NCI-H1436 (cell line): ENCODE measurements at places on chromosomes 1 and 21.

GRCh38 chr1:213602796-213603486, 384.8 kb upstream of the PROX1 start:
- no peak for DNase-seq

- DNase-seq = no peak
Measured at GRCh38 chr1:188402986-188403385, 1574.2 kb downstream of the PLA2G4A start.

DNA sequence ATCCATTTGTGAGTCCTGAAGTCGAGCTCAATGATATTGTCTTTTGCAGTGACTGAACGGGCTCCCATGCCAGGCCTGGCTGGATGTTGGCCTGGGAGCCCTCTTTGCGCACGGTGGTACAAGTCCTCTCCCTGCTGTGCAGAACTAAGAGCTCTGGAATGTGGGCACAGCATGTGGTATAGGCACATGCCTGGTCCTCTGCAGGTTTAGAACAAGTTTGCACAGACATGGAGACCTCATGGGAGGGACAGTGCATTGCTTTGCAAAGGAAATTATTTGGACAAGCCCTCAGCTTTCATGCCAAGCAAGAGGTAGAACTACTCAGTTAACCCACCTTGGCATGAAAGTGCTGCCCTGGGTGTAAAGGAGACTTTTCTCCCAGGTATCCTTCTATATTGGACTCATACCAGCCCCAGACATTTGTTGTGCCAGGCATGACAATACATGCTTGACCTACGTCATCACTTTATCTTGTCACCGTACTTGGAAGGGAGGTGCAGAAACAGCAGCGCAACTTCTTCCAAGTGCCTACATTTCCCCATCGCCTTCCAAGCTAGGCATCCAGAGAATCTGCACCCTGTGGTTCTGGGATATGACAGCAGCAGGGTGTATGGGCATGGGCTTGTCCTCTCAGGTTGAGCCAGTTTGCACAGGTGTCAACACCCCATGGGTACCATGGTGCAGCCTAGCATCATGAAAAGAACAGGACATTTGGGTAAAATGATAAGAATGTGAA, 37.6 kb upstream of the MRPS6 start:
- no peak for DNase-seq

GRCh38 chr1:199010933-199011332, 372.1 kb downstream of the PTPRC start:
- DNase-seq = no peak

DNA sequence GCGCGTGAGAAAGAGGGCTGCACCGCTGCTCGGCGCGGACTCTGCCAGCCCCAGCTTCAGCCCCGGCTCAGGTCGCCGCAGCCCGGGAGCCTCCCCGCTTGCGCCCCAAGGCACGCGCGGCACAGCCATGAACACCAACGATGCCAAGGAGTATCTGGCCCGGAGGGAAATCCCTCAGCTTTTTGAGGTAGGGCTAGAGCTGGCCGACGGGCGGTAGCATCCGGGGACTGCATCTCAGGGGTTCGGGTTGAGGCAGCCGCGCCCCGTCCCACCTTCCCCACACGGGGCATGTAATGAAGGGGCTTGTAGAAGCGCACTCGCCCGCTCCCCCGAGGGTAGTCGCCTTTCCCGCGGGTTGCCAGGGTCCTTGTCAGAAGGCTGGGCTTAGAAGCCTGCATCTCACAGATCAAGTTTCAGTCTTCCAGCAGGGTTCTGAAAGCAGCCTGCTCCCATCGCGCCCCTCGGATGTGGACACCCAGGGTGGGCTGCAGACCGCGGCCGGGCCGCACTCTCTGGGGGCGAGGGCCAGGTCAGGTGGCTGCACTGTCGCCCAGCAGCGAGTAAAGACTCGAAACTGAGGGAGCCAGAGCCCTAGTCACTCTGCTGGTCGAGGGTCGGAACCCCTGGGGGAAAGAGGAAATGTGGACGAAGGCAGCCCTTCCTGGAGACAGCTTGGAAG, 507 bp downstream of the AK5 start:
- no peak for DNase-seq

DNA sequence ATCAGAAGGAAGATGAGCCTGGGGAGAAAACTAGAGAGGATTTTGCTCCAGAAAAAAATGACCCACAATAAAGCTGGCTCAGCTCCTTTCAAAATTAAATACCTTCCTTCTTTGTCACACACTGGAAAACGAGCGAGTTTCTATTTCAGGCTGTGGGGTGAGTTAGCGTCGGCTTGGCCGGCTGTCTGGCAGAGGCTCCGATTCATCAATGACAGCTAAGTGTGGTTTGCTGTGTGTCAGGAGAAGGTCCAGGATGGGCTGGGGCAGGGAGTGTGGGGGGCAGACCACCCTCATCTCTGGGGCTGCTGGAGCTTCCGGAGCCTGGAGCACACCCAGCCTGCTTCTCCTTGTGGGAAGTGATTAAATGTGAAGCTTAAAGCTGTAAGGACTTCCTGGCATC, 120.2 kb downstream of the ETS2 start:
- no peak for DNase-seq

DNA sequence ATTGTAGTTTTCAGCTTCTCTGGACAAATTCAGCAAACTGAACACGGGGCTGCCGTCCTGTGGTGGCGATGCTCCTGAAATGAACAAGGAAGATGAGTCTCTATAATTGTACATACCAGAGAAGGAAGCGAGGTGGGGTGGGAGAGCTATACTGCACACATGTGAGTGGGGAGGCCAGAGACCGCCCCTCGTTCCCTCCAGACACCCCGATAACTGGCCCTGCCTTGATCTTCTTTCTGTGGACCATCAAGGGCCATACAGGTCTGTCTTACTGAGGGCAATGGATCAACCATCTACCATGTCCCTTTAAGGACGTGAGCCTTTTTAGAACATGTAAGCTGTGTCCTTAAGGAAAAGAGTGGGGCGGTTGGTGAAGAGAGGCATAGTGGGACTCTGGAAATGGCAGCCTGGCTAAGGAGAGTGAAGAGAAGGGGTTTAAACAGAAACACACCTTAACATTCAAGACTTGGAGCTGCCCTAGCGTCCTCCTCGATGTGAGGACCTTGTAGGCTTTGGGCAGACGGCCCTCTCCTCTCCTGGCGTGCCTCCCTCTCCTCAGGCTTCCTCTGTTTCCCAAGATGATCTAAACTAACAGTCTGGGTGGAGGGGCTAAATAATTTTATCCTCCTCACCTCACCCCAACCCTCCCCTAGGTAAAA, 5.8 kb downstream of the PLEKHO1 start:
- no peak for DNase-seq

GRCh38 chr1:234535763-234536515, 57.0 kb upstream of the TARBP1 start:
- no peak for DNase-seq

DNA sequence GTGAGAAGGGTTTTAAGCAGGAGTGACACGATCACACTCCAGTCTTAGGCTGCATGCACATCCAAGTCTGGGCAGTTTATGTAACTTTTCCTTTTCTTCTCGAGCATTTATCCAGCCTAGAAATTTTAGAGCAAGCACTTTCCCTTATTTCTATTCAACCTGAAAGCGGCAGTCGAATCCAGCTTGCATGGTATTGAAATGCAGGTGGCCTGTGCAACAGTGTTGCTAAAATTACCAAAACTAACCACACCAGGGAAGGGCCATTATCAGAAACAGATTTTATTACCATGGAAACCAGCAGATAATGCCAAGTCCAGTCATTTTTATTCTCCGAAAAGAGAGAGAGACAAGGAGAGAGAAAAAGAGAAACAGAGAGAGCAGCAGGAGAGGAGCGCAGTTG, 179.9 kb upstream of the ZC3H12A start:
- DNase-seq = no peak

GRCh38 chr1:104592926-104593325, 843.2 kb downstream of the AMY1C start:
- DNase-seq = no peak

DNA sequence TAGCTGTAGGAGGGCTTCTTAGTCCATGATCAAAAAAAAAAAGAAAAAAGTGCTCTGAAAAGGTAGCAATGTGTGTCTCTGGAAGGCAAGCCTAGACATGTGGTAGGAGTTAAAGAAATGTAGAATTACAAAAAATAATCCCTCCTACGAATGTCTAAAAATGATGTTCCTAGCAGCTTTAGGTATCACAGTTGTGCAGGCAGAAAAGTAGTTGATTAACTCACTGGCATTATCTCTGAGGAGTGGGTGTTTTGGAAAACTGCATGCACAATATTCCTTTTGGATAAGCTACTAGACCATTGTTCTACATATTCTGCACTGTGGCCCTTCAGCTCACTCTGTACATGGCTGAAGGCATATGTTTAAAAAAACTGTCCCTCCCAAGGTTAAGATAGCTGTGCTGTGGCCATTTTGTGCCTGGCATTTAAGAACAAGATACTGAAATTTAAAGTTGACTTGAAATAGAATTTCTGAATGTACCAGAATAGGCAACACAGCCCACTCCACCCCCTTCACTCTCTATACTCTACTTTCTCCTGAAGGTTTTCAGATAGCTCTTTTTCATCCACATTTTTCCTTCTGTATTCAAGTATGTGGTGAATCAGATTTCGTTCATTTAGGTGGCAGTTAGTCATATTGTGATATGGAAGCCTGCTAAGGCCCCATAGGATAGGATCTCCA, 463.9 kb upstream of the LRRC7 start:
- no peak for DNase-seq

DNA sequence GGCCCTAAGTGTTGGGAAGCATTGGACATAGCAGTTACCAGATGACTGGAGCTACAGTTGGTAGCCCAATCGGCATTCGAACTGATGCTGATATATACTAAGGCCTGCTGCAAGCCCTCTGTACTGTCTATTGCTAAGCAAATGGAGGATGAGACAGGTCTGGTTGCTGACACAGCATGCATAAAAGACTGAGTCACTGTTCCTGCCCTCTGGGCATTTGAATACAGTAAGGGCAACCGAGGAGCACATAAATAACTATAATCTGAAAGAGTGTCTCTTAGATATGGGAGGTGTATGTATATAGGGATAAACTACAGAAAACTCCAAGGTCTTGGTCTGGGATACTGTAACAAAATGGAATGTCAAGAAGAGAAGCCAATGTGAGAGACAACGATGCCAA, 16.8 kb upstream of the MARK1 start:
- DNase-seq = no peak

GRCh38 chr21:26982767-26983166, 15.9 kb upstream of the ADAMTS5 start:
- no peak for DNase-seq

- no peak for DNase-seq
Measured at GRCh38 chr1:53669621-53670191, 69.3 kb downstream of the GLIS1 start.

GRCh38 chr1:208410409-208410808, 166.2 kb upstream of the PLXNA2 start:
- DNase-seq = no peak

DNA sequence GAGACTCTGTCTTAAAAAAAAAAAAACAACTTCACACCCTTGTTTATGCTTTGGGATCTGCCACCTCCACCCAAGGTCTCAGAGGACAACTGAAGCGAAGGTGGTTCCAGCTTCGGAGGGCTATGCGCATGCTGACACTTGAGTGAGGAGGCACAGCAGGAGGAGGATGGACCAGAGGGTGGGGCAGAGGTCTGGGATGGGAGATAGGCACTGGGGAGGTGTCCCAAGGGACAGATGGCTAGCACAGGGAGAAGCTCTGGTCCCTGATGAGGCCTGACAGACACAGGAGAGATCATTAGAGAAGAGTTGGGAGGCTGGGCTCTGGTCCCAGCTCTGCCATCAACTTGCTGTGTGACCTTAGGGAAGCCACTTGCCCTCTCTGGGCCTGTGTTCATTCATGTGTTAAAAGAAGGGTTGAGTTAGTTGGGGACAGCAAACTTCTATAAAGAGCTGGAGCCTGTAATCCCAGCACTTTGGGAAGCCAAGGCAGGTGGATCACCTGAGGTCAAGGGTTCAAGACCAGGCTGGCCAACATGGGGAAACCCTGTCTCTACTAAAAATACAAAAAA, 16.8 kb downstream of the E2F2 start:
- no peak for DNase-seq

GRCh38 chr1:64194168-64195080, 9.0 kb upstream of the UBE2U start:
- DNase-seq = no peak

DNA sequence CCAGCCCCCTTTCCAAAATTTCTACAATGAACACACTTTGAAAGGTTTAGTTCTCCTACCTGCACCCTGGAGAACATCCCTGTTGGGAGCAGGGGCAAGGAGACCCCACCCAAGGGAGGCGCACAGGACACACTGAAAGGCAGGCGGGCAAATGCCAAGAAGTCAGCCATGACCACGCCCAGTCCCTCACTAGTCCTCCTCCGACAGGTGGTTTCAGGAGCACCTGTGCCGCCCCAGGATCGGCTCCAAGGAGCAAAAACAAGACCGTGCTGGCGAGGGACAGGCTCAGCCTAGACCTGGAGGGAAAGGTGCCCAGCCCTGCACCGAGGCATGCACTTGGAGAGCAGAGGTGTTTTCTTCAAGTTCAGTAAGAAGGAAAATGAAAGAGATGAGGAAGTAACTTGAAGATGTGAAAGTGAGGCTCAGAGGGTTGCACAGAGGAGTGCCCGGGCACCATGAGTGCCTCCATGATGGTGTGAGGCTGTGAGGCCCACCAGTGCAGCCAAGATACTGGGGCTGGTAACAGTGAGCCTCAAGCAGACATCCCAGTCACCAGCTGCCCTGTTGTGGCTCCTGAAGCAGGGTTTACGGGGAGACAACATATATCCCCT, 19.6 kb upstream of the NADK start:
- DNase-seq = no peak

DNA sequence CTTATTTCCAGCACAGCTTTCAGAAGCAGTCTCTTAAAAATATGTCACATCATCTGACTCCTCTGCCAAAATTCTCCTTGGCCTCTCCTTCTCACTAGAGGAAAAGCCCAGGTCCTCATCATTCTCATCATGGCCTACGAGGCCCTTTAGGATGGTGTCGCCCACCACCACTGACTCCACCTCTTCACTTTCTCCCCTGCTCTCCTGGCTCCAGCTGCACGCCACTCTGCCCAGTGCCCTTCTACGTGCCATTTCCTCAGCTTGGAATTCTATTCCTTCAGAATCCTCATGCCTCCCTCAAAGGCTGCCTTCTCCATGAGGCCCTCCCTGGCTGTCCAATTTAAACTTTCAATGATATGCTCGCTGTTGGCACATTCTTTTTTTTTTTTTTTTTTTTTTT, 25.3 kb upstream of the BTG2 start:
- DNase-seq = no peak

- DNase-seq = no peak
Measured at GRCh38 chr1:232561381-232561780, 68.6 kb downstream of the SIPA1L2 start.
